Left lung (tissue), 14 donors: ENCODE measurements at places on chromosomes 2 and 18. TPM values are rescaled to one million over a fixed set of nuclear protein-coding genes. Genes with fewer than 3 reads are reported as not detected.

DNA sequence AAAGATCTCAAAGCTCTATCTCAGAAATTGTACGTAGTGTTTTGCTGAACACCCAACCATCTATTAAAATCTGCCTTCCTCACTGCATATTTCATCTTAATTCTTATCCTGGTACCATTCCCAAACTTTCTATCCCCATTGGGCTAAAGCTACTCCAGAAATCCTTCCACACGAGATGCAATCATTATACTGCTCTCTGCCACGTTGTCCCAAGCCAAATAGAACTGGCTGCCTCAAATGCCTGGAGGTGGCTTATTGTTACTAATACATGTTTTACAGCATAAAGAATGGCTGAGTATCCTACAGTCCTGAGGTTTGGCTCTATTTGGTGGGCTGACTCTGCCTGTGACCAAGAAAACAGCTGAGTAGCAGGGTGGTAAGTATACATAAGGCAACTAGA, 306.0 kb upstream of the ACVR2A start:
- DNase-seq: no peak
- no peaks in the 10 kb centered on the region for H3K27me3 ChIP-seq
- H3K4me1 ChIP-seq: no peaks in the 10 kb centered on the region

DNA sequence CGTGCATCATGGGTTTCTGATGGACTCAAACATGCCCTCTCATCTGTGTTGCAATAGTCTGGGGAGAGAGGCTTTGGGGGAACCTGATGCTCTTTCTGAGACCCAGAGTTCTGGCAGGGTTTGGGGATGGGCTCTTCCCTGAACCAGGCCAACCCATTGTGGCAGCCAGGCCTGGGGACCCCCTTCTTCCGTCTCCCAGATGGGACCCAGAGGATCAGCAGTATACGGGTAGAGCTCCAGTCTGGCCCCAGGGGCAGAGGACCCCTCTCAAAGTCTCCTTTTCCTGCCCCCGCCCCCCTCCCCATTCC, 333.7 kb downstream of the DYSF start:
- peaks cover 6% of the 10 kb centered on the region for H3K27me3 ChIP-seq
- no peaks in the 10 kb centered on the region for H3K4me1 ChIP-seq
- H3K36me3 ChIP-seq: no peaks in the 10 kb centered on the region
- DNase-seq: no peak
- H3K27ac ChIP-seq: no peak overlapping the region

DNA sequence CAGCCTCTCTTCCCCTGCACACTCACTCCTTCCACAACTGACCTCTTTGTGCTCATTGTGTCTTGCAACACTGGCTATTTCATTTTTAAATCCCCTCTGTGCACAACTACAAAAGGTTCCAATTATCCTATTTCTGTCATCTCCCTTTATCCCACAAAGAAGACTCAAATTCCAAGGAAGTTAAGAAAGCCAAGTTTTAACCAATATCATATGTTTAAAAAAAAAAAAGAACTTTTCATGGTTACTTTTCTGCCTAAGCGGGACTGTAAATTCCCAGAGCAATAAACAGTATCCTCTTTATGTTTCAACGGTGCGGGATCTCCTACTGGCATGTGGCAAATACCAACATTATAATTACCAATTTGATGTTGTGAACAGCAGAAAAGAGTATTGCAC, 83.8 kb downstream of the DOCK10 start:
- H3K27ac ChIP-seq: peak overlapping the region; percentile 69
- no peak for DNase-seq
- no peak overlapping the region for H3K4me3 ChIP-seq
- no peaks in the 10 kb centered on the region for H3K36me3 ChIP-seq
- H3K4me1 ChIP-seq: peaks cover 27% of the 10 kb centered on the region

GRCh38 chr2:100880730-100881129, 60.8 kb downstream of the NPAS2 start:
- peaks cover 13% of the 10 kb centered on the region for H3K4me1 ChIP-seq
- no peaks in the 10 kb centered on the region for H3K36me3 ChIP-seq

DNA sequence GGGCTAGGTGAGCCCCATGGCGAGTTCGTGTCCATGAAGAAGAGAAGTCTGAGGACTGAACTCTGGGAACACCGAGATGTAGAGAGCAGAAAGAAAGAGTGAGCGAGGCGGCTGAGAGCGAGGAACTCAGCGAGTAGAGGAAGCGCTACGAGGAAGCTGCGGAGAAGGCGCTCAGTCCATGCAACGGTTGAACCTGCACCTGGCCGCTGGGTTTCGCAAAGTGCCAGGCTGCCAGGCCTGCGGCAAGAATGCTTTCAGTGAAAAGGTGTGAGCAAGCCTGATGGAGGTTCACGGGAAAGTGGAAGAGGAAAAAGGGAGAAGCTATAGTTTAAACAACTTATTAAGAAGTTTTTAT, 251.0 kb upstream of the TMEM200C start:
- H3K27me3 ChIP-seq: no peaks in the 10 kb centered on the region
- no peaks in the 10 kb centered on the region for H3K4me1 ChIP-seq
- no peak for DNase-seq
- no peaks in the 10 kb centered on the region for H3K36me3 ChIP-seq
- H3K4me3 ChIP-seq: no peak overlapping the region

GRCh38 chr18:60053747-60054304, 154.0 kb downstream of the PMAIP1 start:
- no peaks in the 10 kb centered on the region for H3K27me3 ChIP-seq
- H3K27ac ChIP-seq: no peak overlapping the region
- H3K36me3 ChIP-seq: no peaks in the 10 kb centered on the region
- no peak for DNase-seq
- H3K4me1 ChIP-seq: no peaks in the 10 kb centered on the region

- H3K27me3 ChIP-seq: peaks cover 47% of the 10 kb centered on the region
- peaks cover 11% of the 10 kb centered on the region for H3K4me1 ChIP-seq
- H3K27ac ChIP-seq: peak overlapping the region; percentile 76
- no peak for DNase-seq
- no peaks in the 10 kb centered on the region for H3K36me3 ChIP-seq
Observed at GRCh38 chr2:234953116-234954031, 1.6 kb downstream of the SH3BP4 start.

GRCh38 chr2:142605421-142605820, 272.0 kb upstream of the KYNU start:
- no peaks in the 10 kb centered on the region for H3K4me1 ChIP-seq
- no peak overlapping the region for H3K4me3 ChIP-seq
- no peak overlapping the region for H3K27ac ChIP-seq
- peak; percentile 83 for DNase-seq
- no peaks in the 10 kb centered on the region for H3K36me3 ChIP-seq
- no peaks in the 10 kb centered on the region for H3K27me3 ChIP-seq

- DNase-seq: no peak
- H3K36me3 ChIP-seq: no peaks in the 10 kb centered on the region
- no peak overlapping the region for H3K27ac ChIP-seq
Observed at GRCh38 chr2:74419345-74419744, 2.1 kb downstream of the C2orf81 start.

GRCh38 chr2:111705711-111706336, 178.2 kb downstream of the ANAPC1 start:
- no peak overlapping the region for H3K4me3 ChIP-seq
- H3K4me1 ChIP-seq: peaks cover 36% of the 10 kb centered on the region
- DNase-seq: no peak

DNA sequence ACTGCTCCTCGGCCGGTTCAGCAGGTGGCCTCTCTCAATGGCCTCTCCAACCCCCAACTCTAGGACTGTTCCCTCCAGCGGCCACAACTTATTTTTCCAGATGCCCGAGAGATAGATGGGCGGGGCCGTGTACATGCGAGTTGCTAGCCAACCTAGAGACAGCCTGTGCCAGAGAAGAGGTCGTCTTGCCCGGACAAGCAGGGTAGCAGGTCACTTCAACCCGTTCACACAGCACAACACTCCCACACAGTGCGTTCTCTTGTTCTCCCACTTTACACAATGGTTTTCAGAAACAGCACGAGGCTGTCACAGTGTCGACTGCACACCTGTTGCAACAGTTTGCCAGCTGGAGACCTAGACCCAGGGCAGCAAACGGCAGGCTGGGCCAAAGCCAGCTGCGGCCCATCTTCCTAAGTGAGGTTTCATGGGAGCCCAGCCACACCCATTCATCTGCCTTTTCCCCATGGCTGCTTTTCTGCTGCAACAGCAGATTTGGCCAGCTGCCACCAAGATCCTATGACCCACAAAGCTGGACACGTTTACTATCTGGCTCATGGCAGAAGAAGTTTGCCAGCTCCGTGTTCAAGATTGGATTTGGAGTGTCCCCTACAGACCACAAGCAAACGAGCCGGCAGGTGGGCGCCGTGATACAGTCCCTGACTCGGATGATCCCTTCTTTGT, 7.3 kb upstream of the PRLH start:
- no peaks in the 10 kb centered on the region for H3K36me3 ChIP-seq
- H3K27me3 ChIP-seq: peaks cover 8% of the 10 kb centered on the region
- no peak overlapping the region for H3K27ac ChIP-seq
- H3K4me1 ChIP-seq: no peaks in the 10 kb centered on the region

DNA sequence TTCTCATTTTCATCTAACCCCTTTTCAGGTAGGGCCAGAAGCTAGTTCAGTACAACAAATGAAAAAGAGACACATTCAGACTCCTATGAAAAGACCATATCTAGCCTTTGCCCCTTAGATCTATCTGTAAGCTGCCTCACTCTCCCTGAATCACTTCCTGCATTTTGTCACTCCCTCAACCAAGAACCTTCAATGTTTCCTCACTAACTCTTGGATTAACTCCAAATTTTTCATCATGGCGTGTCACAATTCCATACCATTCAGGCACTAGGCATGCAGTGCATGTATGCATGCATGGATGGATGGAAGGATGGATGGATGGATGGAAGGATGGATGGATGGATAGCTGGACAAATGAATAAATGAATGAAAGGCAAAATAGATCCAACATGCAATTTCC, 356.9 kb downstream of the TNS1 start:
- H3K27me3 ChIP-seq: no peaks in the 10 kb centered on the region
- no peaks in the 10 kb centered on the region for H3K36me3 ChIP-seq
- no peaks in the 10 kb centered on the region for H3K4me1 ChIP-seq
- no peak overlapping the region for H3K27ac ChIP-seq

GRCh38 chr18:48475635-48476549, 62.9 kb upstream of the CTIF start:
- H3K4me3 ChIP-seq: no peak overlapping the region
- H3K36me3 ChIP-seq: no peaks in the 10 kb centered on the region
- no peaks in the 10 kb centered on the region for H3K4me1 ChIP-seq

DNA sequence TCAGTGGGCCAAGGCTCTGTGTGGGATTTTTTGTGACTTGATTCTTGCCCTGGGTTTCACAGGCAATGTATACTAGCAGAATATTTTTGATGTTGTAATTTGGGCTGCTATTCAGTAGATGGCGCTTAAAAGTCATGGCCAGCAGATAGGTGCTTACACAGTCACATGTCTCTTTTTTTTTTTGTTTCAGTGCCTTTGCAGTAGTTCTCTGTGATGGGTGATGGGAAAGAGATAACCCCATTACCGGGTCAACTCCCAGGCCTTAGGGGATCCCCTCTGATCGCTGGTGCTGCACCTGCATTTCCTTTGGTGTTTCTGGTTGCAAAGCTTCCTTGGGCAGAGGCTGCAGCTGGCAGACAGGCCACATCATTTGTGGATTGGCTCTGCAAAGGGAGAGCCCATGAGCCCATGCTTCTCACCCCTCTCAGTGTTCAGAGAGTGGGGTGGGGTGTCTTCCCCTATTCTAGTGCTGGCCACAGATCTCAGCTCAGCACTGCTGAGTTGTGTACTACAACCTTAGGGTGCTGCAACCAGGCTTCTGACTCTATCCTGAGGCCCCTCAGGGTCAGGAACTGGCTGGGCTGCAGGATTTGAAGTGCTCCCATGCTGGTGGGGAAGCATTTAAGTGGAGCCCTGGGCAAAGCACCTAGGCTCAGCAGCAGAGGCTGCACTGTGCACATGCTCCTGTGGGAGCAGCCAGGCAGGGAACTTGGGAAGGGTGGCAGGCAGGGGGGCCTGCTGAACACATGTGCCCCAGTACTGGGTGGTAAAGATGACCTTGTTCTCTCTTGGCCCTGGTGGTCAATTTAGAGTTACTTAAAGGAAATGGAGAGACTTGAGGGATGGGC, 219.8 kb upstream of the SPHKAP start:
- H3K27ac ChIP-seq: no peak overlapping the region
- no peaks in the 10 kb centered on the region for H3K36me3 ChIP-seq
- no peaks in the 10 kb centered on the region for H3K27me3 ChIP-seq
- no peak for DNase-seq

GRCh38 chr2:199797431-199798403, 53.3 kb downstream of the FTCDNL1 start:
- no peak for DNase-seq
- H3K27me3 ChIP-seq: no peaks in the 10 kb centered on the region
- no peaks in the 10 kb centered on the region for H3K36me3 ChIP-seq
- H3K4me3 ChIP-seq: no peak overlapping the region

- no peak overlapping the region for H3K27ac ChIP-seq
- H3K27me3 ChIP-seq: no peaks in the 10 kb centered on the region
- H3K4me1 ChIP-seq: peaks cover 20% of the 10 kb centered on the region
- no peak for DNase-seq
- no peaks in the 10 kb centered on the region for H3K36me3 ChIP-seq
Observed at GRCh38 chr2:173990245-173990644, 25.1 kb upstream of the SP3 start.

GRCh38 chr18:57581301-57581934, 5.1 kb downstream of the FECH start:
- H3K4me3 ChIP-seq: no peak overlapping the region
- H3K36me3 ChIP-seq: no peaks in the 10 kb centered on the region

GRCh38 chr2:230178546-230179485, 41.0 kb downstream of the SP110 start:
- H3K4me3 ChIP-seq: no peak overlapping the region
- no peak overlapping the region for H3K27ac ChIP-seq
- no peak for DNase-seq

GRCh38 chr2:15325296-15325695, 235.8 kb downstream of the NBAS start:
- no peaks in the 10 kb centered on the region for H3K36me3 ChIP-seq
- no peak overlapping the region for H3K27ac ChIP-seq
- DNase-seq: no peak
- H3K4me3 ChIP-seq: no peak overlapping the region

- no peaks in the 10 kb centered on the region for H3K4me1 ChIP-seq
- H3K27ac ChIP-seq: no peak overlapping the region
- no peaks in the 10 kb centered on the region for H3K36me3 ChIP-seq
- no peaks in the 10 kb centered on the region for H3K27me3 ChIP-seq
- H3K4me3 ChIP-seq: no peak overlapping the region
Observed at GRCh38 chr18:10463741-10464140, 9.3 kb downstream of the APCDD1 start.

DNA sequence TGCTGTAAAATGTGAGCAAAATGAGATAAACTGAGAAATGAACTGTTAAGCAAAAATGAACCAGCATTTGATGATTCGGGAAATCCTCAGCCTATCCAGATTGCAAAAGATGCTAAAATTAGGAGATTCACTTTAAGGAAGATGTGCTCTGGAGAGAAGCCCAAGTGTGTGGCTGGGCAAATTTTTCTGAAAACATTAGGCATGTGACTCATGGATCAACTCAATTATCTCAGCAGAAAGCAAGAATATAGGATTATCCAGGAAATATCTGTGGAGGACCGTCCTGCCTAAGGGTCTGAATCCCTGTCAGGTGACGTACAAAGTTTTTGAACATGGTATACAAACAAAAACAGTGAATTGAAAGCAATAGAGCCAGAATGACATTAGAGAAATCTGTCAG, 1268.3 kb upstream of the TMEFF2 start:
- H3K36me3 ChIP-seq: no peaks in the 10 kb centered on the region
- H3K27ac ChIP-seq: no peak overlapping the region
- H3K27me3 ChIP-seq: no peaks in the 10 kb centered on the region
- no peak overlapping the region for H3K4me3 ChIP-seq
- no peak for DNase-seq
- no peaks in the 10 kb centered on the region for H3K4me1 ChIP-seq

The DNAJC27 gene
- 5.0 TPM for total RNA-seq

The ZSCAN30 gene
- total RNA-seq: 16.1 TPM

The NGEF gene
- 0.71 TPM for total RNA-seq

The SMYD1 gene
- 0.05 TPM for total RNA-seq

The LHCGR gene
- total RNA-seq: not detected

The PCARE gene
- 0.23 TPM for total RNA-seq

The CSRNP3 gene
- total RNA-seq: 1.5 TPM

The SCN2A gene
- 0.50 TPM for total RNA-seq

The MOGAT1 gene
- total RNA-seq: 0.26 TPM

The TCF23 gene
- total RNA-seq: 0.08 TPM

The NOP58 gene
- 61.4 TPM for total RNA-seq
